ENCODE measurements at places on chromosomes 6 and 20. TPM values are rescaled to one million over a fixed set of nuclear protein-coding genes. Genes with fewer than 3 reads are reported as not detected.

PHIP gene
- total RNA-seq: 19.2 TPM

XKR7 gene
- 0.11 TPM for total RNA-seq

BMP6 gene
- total RNA-seq: 2.1 TPM

CABLES2 gene
- 7.8 TPM for total RNA-seq

GHRH gene
- not detected for total RNA-seq

CCM2L gene
- total RNA-seq: 1.7 TPM

ELOVL2 gene
- total RNA-seq: 0.14 TPM

DNA sequence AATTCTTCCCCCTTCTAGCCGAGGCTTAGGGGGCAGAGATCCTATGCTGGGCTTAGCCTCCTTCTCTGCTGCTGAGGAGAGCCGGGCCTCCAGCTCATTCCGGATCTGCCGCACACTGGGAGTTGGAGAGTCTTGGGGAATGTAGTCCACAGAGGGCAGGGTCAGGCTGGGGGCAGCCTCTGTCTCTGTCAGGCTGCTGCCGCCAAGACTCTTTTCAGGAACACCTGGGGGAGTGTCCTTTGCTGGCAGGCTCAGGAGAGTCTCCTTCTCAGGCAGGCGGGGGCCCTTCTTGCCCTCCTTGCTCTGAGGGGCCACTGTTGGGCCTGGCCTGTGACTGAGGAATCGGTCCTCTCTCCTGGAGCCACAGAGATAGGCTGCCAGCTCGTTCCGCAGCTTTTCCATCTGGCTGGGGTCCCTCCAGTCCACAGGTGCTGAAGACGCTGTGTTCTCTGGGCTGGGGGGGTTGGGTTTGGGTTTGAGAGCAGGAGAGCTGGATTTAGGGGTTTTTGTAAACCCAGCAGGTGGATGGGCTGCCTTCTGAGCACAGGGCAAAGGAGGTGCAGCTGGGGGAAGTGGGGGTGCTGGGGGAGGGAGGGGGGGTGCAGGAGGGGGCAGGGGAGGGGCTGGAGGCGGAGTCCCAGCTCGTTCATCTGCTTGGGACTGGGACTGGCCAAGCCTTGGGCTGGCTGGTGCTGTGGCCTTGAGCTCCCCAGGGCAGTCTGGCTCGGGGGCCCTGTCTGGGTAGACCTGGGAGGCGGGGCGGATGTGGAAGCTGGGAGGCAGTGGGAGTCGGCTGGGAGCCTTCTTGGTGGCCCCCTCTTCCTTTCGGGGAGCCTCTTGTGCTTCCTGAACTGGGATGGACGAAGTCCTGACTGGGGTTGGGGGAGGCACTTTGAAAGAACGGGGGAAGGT, 36.1 kb downstream of the C6orf132 start:
- no peak for DNase-seq

DNA sequence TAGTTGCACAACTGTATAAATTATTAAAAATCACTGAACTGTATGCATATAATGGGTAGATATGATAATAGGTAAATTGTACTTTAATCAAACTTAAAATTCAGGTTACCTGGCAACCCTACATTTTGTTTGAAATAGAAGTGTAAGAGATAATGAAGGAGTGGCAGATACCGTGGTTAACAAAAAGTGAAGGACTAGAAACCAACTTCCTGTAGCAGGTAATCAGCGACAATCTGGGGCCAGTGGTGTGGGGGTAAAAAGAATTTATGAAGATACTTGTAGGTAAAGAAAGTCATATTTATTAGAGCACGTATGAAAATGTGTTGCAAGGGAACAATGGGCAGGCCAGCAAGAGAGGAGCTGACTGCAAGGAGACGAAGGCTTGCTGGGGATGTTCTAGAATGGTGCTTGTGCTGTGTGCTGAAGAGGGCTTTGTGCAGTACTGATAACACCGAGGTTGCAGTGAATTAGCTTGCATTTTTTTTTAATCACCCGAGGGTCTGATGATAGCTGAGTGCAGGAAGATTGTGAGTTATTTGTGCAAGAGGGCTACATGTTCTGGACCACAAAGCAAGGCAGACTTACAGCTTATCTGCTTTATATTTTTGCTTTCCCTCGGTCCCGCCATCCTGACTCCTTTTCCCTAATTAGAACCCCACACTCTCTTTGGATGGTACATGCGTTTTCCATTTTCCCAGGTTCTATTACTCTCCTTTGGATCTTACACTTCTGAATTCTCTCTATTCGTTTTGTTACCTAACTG, 4.6 kb upstream of the ENPP1 start:
- DNase-seq: no peak

DNA sequence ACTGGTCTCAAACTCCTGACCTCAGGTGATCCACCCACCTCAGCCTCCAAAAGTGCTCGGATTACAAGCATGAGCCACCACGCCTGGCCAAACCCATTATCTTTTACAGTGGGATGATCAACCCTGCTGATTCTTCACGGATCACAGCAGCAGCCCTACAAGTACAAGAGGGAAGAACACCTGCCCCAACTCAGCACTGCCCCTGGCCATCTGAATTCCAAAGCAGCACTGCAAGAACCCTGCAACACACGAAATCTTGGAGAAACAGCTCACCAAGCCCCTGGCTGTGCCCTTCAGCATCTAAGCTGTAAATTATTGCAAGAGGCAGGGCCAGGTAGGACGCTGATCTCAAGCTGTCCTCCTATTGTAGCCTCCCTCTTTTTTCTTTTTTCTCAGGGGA, 54.5 kb upstream of the MC3R start:
- DNase-seq: no peak

- no peak for DNase-seq
Measured at GRCh38 chr20:1468117-1468624, 1.5 kb upstream of the NSFL1C start.

- DNase-seq: no peak
Measured at GRCh38 chr6:41594766-41595165, 43.5 kb upstream of the MDFI start.

DNA sequence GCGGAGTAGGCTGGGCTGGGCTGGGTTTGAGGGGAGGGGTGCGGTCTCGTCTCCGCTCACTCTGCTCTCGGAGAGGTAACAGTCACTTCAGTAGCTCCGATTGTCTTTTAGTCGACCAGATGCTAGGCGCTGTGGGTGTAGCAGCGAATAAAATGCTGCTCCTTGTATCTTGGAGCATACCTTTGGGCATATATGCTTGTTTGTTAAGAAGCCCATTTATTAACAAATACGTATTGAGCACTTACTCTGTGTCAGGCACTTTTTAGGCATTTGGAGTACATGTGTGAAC, 545 bp downstream of the ACTR5 start:
- peak; percentile 81 for DNase-seq

GRCh38 chr6:90074161-90074850, 180.0 kb downstream of the GJA10 start:
- no peak for DNase-seq

- peak; percentile 90 for DNase-seq
Measured at GRCh38 chr6:30730601-30731435, 10.7 kb downstream of the TUBB start.

GRCh38 chr6:96923400-96923799, 1.1 kb upstream of the KLHL32 start:
- no peak for DNase-seq

- DNase-seq: no peak
Measured at GRCh38 chr6:158912655-158913054, 87.3 kb downstream of the RSPH3 start.

- DNase-seq: no peak
Measured at GRCh38 chr6:26086211-26086610, 1.0 kb upstream of the HFE start.

DNA sequence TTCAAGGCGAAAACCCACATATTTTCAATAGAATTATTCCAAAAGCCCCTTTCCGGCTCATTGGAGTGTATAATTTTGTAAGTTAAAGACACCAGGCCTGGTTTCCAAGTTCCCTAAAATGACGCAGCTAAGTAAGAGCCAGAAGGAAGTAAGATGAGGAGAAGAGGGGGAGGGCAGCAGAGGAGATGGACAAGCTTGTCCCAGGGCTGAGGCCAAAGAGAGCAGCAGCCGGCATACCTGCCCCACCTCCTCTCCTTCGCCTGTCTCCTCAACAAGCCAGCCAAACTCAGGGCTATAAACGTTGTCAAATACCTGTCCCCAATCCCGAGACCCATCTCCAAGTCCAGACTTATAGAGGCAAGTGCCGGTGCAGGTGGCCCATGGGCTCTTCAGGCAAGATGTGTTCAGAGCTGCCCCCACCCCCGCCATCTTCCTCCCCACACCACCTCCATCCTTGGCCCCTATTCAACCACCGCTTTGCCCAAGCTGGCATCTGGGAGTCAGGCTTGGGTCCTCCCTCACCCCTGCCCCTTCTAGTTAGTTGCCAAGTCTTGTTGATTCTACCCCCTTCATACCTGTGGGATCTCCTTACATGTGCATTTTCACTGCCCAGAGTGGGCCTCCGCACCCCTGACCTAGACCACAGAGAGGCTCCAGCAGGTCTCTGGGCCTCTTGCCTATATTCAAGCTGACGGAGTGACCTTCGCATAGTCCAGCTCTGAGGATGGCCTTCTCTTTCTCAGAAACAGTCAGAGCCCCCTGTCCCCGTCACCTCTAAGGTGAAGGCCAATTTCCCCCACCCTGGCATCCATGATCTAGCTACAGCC, 75.7 kb upstream of the SIRPA start:
- DNase-seq: no peak

- DNase-seq: no peak
Measured at GRCh38 chr20:18919996-18920395, 106.4 kb downstream of the SCP2D1 start.

Data from left colon (tissue), 2 donors.